GM13977 (cell line): ENCODE measurements at places on chromosomes 3 and 15.

- no peak for DNase-seq
Observed at GRCh38 chr3:141312354-141313092, 55.8 kb upstream of the ZBTB38 start.

DNA sequence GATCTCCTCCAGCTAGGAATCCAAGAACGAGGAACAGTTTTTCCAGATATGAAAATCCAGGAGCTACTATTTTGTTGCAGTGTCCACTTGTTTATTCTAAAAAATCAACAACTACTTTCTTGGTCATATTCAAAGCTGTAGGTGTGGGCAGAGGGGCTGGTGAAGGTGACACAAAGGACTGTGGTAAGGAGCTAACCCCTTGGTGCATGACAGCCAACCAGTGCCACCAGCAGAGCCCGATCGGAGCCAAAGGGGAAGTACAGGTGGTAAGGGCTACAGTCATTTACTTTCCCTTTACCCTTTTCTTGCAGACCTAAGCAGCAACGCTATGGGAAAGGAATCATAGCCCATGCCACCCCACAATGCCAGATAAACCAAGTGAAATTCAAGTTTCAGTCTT lies 30.7 kb downstream of the PLA1A start:
- DNase-seq = no peak

DNA sequence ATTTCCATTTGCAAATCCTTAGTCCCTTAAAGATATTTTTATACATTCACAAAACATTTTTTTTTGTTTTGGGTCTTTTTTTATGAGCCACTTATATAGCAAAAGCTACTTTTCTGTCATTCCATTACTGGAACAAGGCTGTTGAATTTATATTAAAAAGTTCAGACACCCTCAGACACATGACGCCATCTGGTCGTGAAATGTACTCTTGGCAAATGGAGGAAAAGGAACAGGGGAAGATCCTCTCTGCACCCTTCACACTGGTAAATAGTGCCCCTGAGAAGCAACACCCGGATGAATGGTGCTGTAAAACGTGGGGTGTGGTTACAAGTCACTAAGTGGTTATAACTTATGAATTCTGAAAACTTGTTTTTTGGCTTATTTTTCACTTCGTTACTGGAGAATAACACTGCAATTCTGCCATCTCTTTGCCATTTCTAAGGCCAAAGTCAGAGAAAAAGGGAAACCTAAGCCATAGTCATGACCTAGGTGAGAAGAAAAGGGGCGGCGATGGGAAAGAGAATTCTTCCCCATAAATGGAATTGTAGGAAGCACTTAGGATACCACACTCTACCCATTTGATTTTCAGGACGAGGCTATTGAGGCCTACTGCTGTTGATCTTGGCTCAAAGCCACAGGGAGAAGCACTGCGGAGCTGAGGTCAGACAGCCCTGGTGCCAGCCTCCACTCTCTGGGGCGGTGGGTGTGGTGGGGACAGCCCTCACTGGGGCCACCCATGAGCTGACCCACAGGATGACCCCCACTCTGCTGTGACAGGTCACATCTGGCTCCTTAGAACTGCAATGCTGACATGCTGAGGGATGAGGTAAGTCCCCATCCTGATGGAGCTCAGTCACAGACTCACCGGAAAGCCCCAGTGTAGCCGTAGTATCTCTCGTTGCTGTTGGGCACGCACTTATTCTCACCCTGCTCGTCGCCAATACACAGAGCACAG lies 21.9 kb downstream of the LTF start:
- no peak for DNase-seq

DNA sequence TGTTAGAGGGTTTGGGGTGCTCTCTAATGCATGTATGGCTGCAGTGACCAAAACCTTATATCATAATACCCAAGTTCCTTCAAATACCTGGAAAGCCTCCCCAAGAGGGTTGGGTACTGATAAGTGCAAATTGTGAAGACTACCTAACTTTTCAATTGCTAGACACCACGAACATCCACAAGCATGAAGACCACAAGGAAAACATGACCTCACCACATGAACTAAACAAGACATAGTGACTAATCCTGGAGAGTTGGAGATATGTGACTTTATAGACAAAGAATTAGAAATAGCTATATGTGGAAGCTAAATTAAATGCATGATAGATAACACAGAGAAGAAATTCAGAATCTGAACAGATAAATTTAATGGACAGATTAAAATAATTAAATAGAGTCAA lies 23.9 kb upstream of the AADACL2 start:
- DNase-seq = no peak

GRCh38 chr3:100419406-100419805 lies 18.1 kb downstream of the LNP1 start:
- DNase-seq = no peak

- DNase-seq = no peak
Observed at GRCh38 chr15:82958638-82959037, 6.1 kb upstream of the HOMER2 start.

GRCh38 chr15:59420986-59421618 lies 16.9 kb upstream of the FAM81A start:
- no peak for DNase-seq

DNA sequence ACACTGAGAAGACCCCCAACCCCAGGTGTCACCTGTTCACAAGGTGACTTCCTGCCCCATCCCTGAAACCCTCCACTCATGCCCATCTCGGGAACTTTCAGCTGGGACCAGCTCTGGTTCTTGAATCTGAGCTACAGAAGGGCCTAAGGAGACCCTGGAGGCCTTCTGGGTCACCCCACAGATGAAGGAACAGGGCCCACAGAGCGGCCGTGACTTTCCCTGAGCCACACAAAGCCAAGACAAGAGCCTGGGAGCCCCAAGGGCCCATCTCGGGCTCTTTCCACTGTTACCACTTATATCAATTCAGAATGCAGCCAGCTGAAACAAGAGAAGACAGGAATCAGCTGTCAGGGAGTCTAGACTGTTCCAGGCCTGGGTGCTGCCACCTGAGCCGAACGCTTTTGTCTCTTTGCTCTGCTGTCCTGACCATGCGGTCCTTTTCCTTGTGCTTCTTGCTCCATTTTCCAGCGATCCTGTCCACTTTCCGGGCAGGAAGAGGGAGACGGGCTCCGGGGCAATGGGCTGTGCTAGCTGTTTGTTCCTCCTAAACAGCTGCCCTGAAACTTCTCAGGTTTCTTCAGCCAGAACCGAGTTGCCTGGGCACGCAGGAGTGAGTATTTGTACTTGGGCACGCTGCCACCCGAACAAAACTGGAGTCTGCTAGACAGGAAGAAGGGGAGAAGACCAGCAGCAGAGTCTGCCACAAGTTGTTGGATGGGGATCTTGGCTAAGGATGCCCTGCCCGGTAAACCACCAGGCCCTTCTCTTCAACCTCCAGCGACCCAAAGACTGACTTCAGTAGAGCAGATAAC lies 28.0 kb upstream of the PIGZ start:
- DNase-seq = no peak

- DNase-seq = no peak
Observed at GRCh38 chr3:122247087-122247824, 63.8 kb downstream of the CASR start.

DNA sequence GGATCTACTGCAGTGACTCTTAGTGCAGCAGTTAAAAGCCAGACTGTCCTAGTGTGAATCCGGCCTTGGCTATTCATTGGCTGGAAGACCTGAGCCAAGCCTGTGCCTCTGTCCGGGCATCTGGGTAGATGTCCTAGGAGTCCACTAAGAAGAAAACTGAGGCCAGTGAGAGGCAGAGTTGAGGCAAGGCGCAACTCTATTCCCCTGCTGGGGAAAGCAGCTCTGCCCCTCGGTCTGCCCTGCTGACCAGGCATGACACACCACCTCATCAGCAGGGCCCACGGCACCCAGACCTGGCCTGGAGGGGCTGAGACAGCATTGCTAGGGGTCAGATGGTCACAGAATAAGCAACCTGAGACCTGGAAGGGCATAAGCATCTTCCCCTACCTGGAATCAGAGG lies 46.7 kb upstream of the ABHD2 start:
- no peak for DNase-seq

DNA sequence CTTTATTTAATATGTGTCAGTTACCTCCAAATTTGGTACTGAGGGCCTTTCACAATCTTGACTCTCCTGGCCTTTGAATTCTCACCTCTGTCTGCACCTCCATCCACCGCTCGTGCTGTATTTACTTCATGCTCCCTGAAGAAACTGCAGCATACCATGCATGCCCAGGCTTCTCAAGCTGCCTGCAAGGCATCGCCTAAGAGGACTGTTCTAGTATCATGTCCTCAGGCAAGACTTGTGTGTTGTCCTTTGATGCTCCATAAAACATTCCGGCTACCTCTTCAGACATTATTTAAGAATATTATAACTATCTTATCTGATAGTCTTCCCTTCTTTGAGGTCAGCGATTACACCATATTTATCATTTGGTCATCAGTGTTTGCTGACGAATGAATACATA lies 682.5 kb downstream of the NR2F2 start:
- DNase-seq = no peak

GRCh38 chr3:185630182-185630622 lies 44.1 kb downstream of the SENP2 start:
- no peak for DNase-seq

GRCh38 chr15:96160800-96161199 lies 169.7 kb upstream of the NR2F2 start:
- DNase-seq = no peak

DNA sequence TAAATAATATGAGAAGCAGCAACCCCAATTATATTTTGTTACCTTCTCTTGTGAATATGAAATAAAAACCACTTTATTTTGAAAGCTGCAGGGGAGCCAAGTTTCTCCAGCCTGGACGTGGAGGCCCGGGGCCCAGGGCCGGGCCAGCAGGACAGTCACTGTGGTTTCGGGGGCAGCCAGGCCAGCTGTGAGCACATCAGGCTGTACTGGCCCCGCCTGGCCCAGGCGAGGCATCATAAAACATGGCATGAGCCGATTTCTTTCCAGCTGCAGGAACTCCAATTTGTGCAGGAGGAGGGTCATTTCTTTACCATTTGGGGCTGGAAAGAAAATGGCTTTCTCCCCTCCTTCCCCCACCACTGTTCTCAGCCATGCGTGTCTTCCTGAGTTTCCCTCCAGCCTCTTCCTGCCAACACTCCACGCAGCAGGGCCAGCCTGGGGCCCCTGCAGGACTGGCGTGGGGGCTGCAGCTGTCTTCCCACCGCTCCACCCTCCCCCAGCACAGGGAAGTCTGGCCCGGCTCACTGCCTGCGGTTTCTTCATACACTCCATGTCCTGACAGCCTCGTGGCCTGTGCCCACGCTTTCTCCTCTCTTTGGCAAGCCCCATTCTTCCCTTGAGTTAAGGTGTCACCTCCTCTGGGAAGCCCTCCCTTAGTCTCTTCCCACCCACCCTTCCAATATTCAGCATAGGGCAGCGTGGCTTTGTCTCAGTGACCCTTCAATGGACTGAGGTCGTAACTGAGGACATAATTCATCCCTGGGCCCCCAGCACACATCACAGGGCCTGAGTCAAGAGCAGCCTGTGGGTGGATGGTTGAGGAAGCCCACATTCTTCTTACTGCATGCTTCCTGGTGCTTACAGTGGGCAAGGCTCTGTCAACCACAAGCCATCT lies 135.8 kb downstream of the CHSY1 start:
- no peak for DNase-seq

DNA sequence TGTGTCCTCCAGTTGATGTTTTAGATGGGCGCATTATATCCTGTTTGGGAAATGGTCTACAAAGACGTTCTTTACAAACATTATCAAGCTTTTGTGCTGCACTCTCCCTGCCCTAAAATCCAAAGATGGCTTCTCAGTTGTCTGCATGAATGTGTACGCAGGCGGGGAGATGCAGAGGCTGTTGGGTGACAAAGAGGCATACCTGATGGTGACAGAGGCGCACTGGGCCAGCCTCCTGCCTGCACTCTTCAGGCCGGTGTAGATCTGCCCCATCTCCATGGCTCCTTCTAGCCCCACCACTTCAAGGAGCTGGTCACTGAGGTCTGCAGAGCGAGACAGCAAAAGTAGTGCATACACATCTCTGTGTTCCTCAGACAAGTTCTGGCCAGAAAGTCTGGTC lies 55.8 kb upstream of the ETV5 start:
- no peak for DNase-seq

- DNase-seq = no peak
Observed at GRCh38 chr3:171122240-171122639, 95.7 kb upstream of the SLC2A2 start.

- DNase-seq = no peak
Observed at GRCh38 chr3:183962807-183963206, 54.9 kb downstream of the ABCC5 start.

DNA sequence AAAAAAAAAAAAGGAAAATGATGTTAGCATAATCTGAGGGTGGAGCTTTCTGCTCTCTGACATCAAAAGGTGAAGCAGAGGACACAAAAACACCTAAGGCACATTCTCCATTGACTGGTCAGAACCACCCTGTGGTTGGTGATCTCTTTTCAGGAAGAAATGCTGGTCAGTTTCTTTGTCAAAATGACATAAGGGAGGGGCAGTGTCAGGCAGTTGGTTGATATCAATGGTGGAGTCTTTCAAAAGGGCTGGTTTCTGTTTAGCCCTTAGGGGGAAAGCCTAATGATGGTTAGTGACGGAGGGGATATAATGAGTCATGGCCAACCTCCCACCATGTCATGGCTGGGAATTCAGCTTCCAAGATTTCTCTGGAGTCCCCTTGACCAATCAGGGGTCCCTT lies 185.9 kb upstream of the GBE1 start:
- DNase-seq = no peak

DNA sequence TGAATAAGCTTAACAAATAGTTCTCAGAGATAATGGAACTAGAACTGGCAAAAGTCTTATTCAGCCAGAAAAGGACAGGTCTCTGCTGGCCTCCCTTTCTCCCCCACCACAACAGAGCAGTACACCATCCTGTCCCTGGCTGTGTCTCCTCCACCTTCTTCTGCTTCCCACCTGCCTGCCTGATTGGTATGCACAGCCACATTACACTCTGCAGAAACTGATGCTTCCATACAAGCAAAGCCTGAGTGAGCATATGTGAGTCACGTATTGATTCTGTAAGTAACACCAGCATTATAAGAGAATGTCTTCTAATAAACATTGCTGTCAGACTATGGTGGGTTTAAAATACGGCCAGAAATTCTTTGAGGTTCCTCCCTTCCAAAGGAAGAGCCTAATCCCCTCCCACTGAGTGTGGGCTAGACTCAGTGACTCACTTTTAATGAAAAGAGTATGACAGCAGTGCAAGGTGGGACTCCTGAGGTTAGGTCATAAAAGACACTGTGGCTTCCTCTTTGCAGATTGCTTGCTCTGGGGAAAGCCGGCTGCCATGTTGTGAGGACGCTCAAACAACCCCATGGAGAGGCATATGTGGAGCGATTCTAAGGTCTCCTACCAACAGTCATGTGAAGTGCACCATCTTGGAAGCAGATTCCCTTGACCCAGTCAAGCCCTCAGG lies 44.4 kb downstream of the ANXA2 start:
- DNase-seq = no peak

GRCh38 chr15:60529332-60529731 lies 50.4 kb upstream of the ICE2 start:
- DNase-seq = no peak

- DNase-seq = no peak
Observed at GRCh38 chr3:127475975-127476705, 114.4 kb downstream of the TPRA1 start.

- DNase-seq = no peak
Observed at GRCh38 chr15:33226559-33227181, 32.2 kb upstream of the FMN1 start.
